ENCODE measurements at places on chromosomes 1 and 21.

DNA sequence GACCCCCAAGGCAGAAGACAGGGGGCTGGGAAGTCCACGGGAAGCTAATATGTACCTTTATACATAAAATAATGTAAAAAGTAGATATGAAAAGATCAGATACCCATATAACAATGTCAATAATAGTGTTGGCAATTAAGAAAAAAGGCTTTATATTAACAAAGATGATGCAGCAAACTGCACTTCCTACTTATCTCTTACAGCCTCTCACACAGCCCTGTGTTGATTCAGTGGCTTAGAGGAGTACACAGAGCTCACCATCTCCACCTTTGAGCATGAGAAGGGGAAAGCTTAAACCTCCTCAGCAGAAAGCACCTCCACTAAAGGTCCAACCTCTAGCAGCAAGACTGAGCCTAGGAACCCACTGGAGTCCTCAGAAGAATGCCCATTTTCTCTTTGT is 7.2 kb upstream of the VSIG8 start:
- DNase-seq, result no peak

- DNase-seq, result no peak
Measured at GRCh38 chr1:92916899-92917298, 44.4 kb downstream of the DIPK1A start.

DNA sequence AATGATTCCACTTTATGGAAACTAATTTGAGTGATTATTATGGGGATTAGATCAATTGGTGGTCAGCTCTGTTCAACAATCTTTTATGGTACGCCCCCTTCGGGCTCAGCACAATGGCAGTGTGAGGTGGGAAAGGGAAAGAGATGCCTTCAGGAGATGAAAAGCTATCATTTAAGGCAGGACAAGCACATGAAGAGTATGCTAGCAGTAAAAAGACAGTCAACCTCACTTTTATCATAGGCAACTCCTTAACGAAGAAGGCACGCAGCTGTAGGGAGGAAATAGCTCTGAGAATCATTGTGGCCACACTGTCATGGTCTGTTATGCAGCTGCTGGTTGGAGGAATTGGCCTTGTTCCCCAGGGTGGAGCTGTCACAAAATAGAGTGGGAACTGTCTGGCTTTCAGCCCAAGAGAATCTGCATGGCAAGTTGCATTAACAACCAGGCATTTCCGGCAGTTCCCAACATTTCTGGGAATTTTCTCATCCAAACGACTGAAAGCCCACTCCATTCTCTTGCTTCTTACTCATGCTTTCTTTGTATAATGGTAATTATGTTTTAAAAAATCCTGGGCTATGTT is 54.4 kb upstream of the BCL10 start:
- DNase-seq, result peak; percentile 47

GRCh38 chr1:53121319-53122172 is 20.9 kb downstream of the SLC1A7 start:
- DNase-seq, result no peak

GRCh38 chr1:27071049-27071416 is 58.4 kb upstream of the TENT5B start:
- DNase-seq, result no peak

GRCh38 chr1:27705545-27705944 is 20.2 kb upstream of the FAM76A start:
- no peak for DNase-seq

GRCh38 chr1:175162955-175163354 is 29.6 kb downstream of the KIAA0040 start:
- DNase-seq, result no peak

DNA sequence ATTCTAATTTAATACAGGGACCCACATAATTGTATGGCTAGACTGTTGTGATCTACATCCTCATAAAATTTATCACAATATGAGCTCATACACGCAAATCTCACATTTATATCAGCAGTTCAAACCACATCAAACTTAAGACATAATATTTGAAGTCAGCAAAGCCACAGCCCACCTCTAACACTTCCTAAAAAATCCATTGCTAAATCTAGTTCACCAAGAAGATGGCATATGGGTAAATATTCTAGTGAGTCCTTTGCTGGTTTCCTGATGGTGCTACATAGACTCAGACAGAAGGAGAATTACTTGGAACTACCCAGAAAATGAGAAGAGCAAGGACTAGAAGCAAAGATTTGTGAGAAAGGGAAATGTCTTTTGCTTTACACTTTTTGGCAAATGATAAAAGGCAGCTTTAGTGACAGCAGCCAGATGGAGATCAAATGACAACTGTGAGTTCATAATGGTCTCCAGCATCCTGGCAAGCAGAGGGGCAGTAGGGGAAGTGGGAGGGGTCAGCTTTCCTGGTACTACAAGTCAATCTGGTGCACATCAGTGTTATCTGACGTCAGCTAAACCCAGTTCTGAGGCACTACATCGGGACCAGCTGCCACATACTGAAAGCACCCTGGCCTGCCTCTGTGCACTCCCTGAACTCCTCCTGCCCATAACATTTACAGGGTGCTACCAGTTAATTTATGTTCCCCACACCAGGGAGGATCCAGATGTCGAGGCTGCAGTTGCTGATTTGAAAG is 10.6 kb upstream of the GADD45A start:
- DNase-seq, result peak; percentile 38

GRCh38 chr1:204089044-204089751 is 16.3 kb downstream of the SOX13 start:
- no peak for DNase-seq

DNA sequence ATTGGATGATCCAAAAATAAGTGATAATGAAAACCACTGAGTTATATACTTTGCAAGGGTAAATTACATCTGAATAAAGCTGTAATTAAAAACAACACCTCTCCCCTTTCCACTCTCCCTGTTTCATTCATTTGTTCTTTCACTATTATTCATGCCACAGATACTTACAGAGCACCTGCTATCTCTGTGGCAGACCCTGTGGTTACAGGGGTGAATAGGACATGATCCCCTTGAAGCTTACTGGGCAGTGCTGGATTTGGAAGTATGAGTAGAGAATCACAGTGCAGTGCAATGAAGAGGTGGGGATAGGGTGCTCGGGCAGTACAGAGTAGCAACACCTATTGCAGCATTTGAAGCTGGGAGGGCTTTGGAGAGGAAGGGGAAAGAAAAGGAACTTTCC is 21.7 kb downstream of the ARV1 start:
- DNase-seq, result no peak

- DNase-seq, result no peak
Measured at GRCh38 chr1:78070210-78070609, 24.4 kb downstream of the GIPC2 start.

DNA sequence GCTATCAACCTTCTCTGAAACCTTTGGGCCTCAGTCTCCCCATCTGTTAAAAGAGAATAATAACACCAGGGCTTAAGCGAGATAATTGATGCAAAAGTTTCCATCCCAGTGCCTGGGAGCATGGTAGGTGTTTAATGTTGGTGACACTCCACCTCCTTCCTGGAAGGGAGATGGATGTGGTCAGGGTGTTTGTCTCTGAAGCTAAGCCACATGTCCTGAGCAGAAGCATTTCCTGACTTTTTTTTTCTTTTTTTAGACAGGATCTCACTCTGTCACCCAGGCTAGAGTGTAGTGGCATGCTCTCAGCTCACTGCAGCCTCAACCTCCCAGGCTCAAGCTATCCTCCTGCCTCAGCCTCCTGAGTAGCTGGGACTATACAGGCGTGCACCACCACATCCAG is 72.6 kb upstream of the HMGB4 start:
- no peak for DNase-seq

DNA sequence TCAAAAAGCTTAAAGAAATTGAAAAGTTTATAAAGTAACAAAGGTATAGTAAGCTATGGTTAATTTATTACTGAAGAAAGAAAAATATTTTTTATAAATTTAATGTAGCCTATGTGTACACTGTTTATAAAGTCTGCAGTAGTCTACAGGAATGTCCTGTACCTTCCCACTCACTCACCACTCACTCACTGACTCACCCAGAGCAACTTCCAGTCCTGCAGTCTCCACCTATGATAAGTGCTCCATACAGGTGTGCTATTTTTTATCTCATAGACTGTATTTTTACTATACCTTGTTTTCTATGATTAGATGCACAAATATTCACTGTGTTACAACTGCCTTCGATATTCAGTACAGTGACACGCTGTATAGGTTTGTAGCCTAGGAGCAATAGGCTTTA is 106.6 kb downstream of the NR5A2 start:
- DNase-seq, result no peak

DNA sequence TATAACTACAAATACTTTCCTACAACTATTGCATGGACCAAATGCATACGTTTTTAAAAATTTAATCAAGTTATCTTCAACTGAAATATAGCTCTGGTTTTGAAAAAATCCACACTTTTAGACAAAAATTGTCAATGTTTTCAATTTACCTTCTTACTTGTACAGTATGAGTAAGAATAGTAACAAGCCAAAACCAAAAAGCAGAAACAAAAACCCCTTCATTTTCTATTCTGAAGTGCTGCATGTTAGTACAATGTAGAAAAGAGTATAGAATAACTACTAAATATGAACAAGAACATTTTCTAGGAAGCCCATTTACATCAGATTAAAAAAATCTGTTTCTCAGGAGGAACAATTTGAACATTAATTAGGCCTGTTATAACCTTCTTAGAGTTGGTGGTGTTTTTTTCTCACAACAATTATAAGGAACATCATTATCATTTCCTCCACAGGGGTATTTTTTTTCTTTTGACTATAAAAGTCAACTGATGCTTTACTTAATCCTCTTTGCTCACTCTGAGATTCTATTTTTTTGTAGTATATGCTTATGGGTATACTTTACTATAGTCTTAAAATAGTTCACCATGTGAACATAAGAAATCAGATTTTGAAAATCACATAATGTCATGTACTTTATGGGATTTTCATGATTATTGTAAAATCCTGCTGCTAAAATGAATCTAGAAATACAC is 475.4 kb downstream of the PTBP2 start:
- DNase-seq, result no peak

GRCh38 chr1:233085566-233085965 is 135.2 kb downstream of the NTPCR start:
- no peak for DNase-seq

- DNase-seq, result no peak
Measured at GRCh38 chr1:22855668-22856606, 116.7 kb downstream of the LACTBL1 start.

GRCh38 chr21:31354604-31355443 is 10.8 kb upstream of the TIAM1 start:
- DNase-seq, result peak; percentile 34

- no peak for DNase-seq
Measured at GRCh38 chr1:45443580-45444446, 47.1 kb downstream of the TESK2 start.

GRCh38 chr1:173405281-173405680 is 71.9 kb upstream of the PRDX6 start:
- DNase-seq, result no peak

DNA sequence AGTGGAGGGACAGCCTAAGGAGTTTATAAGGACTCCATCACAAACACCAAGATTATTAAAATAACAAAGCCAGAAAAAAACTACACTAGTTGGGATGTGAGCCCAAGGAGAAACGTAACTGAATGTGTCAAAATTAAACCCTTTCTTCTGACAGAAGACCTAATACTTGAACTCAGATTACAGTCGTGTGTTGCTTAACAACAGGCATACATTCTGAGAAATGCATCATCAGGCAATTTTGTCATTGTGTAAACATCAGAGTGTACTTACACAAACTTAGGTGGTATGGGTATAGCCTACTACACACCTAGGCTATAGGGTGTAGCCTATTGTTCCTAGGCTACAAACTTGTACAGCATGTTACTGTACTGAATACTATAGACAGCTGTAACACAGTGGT is 23.4 kb downstream of the DSTYK start:
- no peak for DNase-seq

- DNase-seq, result no peak
Measured at GRCh38 chr1:31405578-31406245, 7.3 kb upstream of the SERINC2 start.

- DNase-seq, result peak; percentile 37
Measured at GRCh38 chr1:247408100-247408499, 7.9 kb upstream of the NLRP3 start.

GRCh38 chr1:52693843-52694242 is 4.3 kb downstream of the COA7 start:
- DNase-seq, result no peak

GRCh38 chr1:30386156-30386926 is 337.0 kb downstream of the MATN1 start:
- no peak for DNase-seq

- no peak for DNase-seq
Measured at GRCh38 chr1:3053366-3053980, 15.5 kb upstream of the PRDM16 start.

- no peak for DNase-seq
Measured at GRCh38 chr1:187877220-187877619, 1048.5 kb downstream of the PLA2G4A start.

- DNase-seq, result no peak
Measured at GRCh38 chr1:198187973-198188588, 31.3 kb downstream of the NEK7 start.

DNA sequence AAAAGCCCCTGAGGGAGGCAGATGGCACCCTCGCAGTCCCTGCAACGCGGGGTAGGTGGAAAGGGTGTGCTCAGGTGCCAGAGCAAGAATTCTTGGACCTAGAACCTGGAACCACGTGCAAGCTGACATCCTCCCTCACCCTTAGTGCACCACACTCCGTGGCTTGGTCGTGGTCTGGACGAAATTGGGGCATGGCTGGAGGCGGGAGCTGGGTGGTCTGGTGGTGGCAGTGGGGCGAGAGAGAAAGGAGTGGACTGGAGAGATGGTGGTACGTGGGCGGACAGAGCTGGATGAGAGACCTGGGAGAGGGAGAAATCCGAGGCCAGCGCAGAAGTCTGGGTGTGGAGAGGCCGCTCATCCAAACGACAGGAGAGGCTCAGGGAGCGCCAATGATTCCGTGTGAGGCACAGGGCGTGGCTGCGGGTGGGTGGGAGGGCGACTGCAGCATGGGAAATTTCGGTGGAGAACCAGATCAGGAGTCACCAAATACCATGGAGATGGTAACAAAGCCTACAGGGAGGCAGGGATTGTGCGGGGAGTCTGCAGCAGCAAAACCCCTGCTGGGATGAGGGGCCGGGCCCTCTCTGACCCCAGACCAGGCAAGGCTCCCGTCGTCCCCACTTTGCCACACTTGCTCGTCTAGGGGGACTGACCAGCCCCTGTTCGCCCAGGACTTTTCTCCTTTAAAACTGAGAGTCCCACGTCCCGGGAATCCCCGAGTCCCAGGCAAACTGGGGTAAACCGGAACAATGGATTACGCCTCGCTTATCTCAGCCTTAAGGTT is 31.9 kb downstream of the CDCP2 start:
- no peak for DNase-seq

DNA sequence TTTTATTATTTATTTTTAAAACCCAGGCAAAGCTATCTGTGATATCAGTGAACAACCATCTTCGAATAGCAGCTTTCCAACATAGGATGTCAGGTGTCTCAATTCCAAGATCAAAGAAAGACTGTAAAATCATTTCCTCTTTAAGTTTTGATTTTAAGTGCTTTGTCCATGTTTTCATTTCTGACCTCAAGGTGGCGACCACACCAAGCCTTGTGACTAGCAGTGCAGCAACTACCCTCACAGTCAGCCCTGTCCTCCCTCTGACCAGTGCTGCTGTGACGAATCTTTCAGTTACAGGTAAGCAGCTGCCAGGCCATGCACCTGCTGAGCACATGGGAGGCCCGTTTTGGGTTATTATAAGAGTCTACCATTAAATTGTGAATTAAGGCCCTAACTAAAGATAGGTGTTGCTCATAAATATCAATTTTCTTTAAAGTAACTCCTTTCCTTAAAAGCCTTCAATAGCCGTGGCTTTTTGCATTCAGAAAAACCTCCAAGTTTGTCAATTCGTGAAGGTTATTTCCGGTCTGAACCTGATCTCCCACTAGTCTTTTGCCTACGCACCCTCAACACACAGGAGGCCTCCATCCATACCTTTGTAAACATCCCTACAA is 117.0 kb downstream of the CD247 start:
- peak; percentile 75 for DNase-seq

GRCh38 chr1:22259551-22260282 is 116.8 kb upstream of the WNT4 start:
- DNase-seq, result no peak
